8988T (cell line): ENCODE measurements at places on chromosomes 11 and 22.

DNA sequence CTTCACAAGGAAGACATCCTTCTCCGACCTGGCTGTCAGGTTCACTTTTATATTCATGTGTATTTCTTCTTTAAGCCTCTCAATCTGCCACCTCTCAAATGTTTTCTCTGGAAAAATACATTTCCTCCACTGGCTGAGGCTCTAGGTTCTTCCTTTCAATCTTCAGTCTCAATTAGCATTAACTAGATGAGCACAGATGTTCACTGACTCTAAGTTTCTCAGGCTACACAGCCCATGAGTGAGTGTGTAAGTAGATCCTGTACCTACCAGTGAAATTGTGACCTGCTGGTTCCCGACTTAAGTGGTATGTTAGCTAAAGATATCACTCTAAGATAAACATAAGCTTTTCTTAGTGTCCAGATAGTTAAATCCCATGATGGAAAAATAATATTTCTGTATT is 206.9 kb downstream of the ADAMTS15 start:
- DNase-seq, result no peak

DNA sequence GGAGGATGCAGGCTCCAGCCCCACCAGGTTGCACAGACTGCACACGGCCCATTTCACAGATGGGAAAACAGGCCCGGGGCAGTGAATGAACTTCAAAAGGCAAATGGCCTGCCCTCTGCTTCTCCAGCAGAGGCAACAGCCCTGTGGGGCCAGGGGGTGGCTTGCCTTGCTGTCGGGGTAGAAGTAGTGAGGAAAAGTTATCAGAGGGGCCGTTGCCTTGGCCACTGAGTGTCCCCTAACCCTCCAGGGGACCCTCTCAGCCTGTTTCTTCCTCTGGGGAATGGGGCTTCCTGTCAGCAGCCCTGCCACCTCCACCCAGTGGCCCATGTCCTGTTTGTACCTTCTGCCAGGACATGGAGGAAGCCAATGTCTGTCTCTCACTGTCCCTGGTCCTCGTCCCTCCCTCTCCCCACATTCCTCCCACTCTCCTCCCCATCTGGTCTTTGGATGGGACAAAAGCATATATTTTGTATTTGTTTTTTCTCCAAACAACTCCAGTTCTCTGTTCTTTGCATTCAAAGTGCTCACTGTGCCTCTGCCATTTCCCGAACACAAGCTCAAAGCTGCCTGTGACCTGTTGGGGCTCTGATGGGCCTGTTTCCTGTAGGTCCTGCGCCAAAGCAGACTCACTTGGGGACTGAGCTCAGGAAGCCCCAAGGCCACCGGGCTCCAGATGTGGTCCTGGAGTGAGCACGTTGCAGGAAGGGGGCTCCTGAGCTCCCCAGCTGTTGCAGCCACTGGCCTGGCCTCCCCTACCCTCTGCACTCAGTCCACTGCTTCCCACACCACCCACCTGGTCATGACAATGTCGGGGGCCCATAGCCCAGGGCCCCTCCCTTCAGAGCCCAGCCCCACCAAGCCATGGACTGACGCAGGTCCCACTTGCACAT is 9.5 kb downstream of the MAP4K2 start:
- no peak for DNase-seq

DNA sequence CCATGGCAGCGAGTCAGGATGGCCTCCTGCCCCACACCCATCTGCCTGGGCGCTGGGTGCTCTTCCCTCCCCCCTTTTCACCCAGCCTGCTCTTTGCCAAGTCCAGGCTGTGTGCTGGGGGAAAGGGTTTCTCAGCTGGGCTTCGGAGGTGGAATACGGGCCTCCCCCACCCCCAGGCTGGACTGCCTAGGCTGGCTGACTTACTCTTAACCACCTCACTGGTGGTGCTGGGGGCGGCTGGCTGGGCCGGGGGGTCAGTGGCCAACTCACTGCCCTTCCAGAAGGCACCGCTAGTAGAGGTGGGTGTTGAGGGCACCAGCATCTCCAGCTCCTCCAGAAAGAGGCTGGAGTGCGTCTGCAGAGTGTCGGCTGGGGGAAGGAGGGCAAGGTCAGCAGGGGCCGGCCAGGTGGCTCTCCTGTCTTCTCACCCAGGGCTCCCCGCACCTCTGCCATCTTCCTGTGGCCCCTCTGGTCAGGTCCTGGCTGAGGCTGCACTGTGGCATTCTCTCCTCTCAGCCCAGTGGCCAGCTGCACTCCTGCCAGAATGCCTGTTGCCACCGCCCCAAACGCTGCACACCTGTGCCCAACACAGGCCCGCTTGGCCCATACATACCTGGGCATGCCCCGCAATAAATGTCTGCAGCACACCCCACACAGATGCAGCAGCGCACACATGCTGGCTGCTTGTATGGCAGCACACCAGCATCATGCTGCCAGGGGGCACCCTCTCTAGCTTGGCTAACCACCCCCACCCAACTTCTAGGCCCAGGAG is 9.7 kb downstream of the PITPNM1 start:
- DNase-seq, result no peak

DNA sequence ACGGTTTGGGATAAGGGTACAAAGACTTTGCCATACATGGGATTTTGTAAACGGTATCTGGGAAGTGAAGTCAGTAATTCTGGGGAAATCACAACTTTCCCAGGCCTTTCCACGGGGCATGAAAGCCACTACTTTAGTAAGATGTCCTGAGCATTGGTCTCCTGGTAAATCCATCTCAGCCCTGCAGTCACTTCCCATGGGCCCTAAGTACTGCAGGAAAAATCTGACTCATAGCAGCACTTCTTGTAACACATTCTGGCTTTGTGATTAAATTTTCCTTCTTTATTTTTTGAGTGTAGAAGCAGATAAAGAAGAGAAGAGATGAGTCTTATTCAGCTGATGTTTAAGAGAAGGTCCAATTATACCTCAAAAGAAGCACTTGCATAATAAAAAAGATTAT is 67.6 kb downstream of the BLID start:
- DNase-seq, result no peak

- no peak for DNase-seq
Measured at GRCh38 chr22:20420157-20420842, 17.3 kb downstream of the SCARF2 start.

- no peak for DNase-seq
Measured at GRCh38 chr11:64853709-64854108, 9.3 kb upstream of the CDC42BPG start.

DNA sequence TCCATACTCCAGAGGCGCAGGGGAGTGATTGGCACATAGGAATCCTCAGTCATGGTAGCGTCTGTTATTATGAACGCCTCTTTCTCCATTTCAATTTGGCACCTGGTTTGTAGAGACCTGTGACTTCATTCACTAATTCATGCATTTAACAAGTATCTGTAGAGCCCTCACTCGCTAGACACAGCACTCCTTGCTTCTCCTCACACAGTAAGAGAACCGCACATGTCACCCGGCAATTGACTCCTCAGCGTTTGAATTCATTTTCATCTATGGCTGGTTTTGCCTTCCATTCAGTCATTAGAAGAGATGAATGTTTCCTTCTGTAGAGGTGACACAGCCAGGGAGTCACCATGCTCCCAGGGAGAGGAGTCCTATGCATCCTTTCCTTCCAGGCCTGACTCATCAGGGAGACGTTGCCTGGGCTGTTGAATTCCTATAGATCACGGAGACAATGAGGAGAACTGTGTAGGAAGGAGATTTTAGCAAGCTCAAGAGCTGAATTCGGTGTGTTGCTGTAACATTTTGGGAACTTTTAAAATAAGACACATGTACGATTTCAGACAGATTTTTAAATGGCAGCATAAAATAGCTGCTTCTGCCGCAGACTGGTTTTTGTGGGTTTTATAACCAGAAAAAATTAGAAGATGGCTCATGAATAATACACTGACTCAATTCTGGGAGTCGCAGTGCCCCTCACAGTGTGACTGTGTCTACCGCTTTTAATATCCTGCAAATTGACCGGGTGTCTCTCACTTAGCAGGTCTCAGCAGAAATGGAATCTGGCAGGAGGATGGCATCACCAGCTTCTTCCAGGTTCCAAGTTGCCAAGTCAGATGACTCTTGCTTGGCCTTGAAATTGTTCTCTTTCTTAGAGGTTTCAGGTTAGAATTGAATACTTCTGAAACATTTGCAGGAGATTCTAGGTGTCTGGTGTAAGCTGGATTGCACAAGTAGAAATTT is 44.4 kb upstream of the CLMP start:
- DNase-seq, result no peak

GRCh38 chr11:14148653-14149273 is 186.2 kb downstream of the SPON1 start:
- no peak for DNase-seq

- DNase-seq, result no peak
Measured at GRCh38 chr11:35218956-35219355, 80.0 kb downstream of the CD44 start.

- no peak for DNase-seq
Measured at GRCh38 chr22:39317084-39317774, 2.2 kb downstream of the RPL3 start.

GRCh38 chr22:29821291-29822016 is 16.6 kb downstream of the ASCC2 start:
- peak; percentile 44 for DNase-seq

DNA sequence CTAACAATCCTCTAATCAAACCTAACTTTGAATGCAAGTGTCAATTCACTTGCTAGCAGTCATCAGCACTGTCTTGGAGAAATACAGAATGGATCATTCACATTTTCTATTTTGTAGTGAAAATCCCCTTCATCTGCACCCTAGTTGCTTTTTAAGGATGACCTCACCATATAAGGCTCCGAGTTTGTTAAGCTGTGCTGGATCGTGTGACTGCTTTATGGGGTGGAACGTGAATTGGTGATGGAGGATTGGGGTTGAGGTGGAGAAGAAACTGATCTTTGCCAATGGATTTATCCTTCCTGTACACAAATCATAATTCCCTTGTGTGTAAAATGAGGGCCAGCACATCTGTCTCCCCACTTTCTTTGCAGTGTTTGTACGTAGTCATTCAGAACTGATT is 85.6 kb upstream of the TBCEL start:
- DNase-seq, result no peak

DNA sequence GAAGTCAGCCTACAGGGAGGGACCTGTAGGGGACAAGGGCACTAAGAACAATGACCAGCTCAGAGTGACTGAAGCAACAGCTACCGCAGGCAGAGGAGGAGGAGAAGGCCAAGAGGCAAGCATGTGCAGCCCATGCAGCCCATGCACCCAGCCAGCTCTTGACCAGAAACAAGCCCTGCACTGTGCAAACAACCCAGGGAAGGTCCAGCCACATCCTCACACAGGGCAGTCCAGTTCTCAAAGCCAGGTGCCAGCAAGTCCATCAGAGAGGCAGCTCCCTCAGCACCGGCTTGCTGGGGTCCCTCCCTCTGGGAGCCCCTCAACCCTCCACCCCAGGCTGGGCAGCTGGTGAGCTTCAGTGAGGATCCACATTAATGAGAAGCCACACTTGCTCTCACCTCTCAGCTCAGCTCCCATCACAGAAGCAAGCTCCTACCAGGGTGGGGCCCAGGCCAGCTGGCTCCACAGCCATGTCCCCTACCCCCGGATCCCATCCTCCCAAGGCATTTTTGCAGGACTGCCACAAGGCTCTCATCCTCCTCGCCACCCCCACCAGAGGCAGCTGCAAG is 7.1 kb downstream of the DGCR2 start:
- DNase-seq, result no peak

DNA sequence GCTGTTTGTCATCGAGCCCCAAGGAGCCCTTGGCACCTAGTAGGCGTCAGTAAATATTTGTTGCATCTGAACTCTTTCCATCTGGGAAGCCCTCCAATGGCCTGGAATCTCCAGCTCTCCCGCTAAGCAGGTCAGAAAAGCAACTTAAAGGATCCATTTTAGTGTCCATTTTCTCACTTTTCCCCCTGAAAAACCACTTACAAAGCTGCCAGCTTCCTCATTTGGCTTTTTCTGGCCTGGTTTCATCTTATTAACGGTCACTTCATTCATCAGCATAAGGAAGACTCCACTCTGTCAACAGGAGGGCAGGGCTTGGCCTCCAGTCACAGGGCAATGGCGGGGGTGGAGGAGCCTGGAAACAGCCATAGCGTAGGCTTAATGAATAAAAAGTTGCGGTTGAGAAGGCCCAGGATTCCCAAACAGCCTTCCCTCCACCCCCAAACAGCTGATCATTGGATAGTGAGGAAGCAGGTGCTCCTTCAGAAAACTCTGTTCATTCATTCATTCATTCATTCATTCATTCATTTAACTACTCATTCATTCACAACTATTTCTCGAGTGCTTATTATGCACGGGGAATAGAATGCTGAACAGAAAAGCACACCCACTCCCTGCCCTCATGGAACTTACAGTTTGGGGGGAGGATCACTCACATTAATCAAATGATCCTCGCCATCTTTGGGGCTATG is 104.5 kb upstream of the RCN1 start:
- DNase-seq, result no peak

- DNase-seq, result no peak
Measured at GRCh38 chr22:25569361-25569760, 4.9 kb downstream of the GRK3 start.

DNA sequence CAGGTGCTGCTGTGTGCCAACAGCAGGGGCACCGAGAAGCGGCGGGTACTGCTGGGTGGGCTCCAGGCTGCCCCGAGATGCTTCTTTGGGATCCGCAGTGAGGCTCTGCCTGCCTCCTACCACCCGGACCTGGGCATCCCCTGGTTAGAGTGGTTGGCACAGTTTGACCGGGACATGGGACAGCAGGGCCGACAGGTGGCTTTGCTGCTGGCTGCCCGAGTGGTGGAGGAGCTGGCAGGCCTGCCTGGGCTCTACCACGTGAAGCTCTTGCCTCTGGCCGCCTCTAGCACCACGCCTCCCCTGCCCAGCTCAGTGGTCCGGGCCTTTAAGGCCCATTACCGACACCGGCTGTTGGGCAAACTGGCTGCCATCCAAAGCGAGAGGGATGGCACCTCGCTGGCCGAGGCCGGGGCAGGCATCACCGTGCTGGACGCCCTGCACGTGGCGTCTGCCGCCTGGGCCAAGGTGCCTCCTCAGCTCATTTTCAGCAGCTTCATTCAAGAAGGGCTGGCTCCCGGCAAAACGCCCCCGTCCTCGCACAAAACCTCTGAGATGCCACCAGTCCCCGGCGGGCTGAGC is 1.9 kb downstream of the TIGD3 start:
- no peak for DNase-seq

- DNase-seq, result no peak
Measured at GRCh38 chr22:18110954-18111758, 547 bp downstream of the TUBA8 start.

DNA sequence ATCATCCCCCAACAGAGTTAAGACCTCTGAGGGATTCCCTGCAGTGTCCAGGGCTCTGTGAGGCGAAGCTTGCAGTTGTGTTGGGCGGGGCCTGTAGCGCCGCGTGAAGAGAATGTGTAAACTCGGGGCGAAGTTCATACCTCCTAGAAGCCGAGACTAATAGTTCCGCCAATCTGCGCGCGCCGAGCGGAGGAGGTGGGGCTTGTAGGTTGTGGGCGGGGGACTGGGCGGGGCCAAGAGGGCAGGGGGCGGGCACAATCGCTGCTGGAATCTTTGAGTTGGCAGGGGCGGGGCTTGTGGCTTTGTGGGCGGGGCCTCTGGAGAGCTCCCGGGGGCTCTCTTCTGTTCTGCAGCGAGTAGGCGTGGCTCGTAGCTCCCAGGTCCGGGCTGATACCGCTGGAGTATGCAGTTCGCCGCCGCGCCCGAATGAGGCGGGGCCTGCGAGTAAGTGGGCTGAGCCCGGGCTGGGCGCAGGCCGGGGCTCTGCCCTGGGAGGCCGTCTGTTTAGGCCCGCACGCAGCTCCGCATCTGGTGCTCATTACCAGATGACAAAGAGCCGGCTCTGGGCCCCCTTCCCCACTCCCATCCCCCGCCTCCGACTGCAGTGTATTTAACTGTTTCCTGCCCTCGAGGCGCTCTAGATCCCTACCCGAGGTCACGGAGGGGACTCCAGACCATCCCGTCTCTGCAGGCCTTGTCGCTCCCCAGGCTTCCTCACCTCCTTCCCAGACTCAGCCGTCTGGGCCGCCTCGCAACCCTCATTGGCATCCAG is 4.1 kb downstream of the CD248 start:
- DNase-seq, result peak; percentile 99
